ENCODE measurements at places on chromosomes 7 and 10. TPM values are rescaled to one million over a fixed set of nuclear protein-coding genes. Genes with fewer than 3 reads are reported as not detected.

GRCh38 chr10:22849077-22849805 lies 78.6 kb upstream of the ARMC3 start:
- DNase-seq, result no peak

- DNase-seq, result no peak
Measured at GRCh38 chr10:130739757-130740145, 571.8 kb downstream of the TCERG1L start.

DNA sequence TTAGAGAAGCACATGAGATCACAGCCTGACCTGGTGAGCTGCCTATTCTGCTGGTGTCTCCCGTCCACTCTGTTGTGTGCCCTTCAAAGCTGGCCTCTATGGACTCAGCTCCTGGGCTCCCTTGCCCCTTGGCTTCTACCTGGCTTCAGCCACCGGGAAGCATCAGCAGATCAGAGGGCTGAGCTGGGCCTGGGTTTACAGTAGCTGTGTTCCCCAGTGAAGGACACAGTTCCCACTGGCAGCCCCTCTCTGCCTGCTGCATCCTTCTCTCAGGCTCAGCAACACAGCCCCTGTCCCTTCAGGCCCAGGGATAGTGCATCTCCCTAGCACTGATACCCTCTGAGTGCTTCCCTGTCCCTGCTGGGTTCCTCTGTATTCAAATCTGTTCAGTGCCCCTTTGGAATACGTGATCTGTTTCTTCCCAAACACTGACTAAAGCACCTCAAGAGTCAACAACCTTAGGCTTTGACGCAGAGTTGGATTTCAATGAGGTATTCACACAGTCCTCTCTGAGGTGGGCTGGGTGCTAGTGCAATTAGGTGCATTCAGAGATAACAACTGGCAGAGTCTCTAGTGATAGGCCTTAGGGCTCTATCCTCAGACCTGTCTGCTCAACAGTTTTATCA lies 109.8 kb downstream of the GRID1 start:
- DNase-seq, result no peak

DNA sequence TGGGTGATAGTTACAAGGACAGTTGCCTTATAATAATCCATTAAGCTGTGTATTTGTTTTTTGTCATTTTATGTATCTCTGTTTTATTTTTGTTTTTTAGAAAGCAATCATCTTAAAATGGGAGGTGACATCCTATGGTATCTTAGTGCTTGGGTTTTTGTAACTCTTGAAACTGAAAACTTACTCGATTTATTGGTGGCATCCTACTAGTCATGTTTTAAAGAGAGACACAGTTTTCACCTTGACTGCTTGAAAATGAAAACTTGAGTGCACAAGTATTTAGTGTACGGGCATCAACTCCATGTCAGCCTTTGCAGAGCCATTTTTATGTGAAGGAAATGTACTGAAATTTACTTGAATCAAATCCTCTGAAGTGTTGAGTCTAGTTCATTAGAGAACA lies 103.8 kb upstream of the SAMD8 start:
- DNase-seq, result no peak

The MSS51 gene
- 1.8 TPM for total RNA-seq
